ENCODE measurements at places on chromosomes 1 and 21.

DNA sequence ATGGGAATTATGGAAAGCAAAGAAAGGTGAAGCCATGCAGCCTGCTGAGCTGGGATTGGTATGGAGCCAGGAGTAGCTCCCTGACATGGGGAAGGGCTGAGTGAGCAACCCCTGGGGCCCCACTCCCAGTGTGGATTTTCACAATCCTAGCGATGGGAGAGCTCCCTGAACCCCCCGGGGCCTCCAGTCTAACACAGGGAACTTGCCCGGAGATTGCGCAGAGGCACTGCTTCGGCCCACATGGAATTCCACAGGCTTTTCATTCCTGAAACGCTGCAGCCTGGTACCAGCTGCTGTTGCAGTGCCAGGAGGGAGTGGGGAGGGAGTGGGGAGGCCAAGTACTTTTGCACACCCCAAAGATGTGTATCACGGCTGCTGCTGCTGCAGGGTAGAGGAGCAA lies 110.4 kb upstream of the C21orf91 start:
- no peak for DNase-seq

GRCh38 chr1:28950006-28950405 lies 35.6 kb downstream of the EPB41 start:
- DNase-seq, result no peak

- DNase-seq, result no peak
Observed at GRCh38 chr1:29120947-29121485, 2.7 kb downstream of the TMEM200B start.

DNA sequence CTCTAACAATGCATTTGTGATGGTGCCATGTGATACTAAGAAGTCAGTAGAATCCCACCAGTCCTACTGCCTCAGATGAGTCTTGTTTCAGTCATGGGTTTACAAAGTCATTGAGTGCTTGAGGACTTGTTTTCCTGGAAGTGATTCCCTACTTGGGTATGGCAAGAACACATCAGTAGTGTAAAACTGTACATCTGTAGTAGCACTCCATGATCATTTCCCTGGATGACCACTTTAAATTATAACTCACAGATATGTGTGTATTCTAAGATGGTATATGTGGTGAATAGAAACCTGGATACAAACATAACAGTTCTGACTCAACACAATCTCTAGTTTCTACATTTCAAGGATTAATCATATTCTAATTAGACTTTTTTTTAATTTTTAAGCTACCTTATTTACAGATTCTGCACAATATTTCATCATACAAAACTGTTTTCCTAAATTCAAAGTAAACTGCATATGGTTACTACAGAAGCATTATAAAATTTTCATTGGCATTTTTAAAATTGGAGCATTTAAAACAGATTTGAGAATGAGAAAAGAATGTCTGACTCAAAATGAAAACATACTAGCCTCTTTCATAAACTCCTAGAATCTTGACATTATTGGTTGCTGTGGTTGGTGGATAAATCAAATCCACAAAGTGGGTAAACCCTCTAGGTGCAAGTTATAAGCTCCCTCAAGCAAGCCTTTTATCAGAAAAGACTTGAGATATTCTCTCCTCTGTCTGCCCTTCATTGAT lies 6.8 kb upstream of the PSMG1 start:
- no peak for DNase-seq

Data from NCI-H146 (cell line).